ENCODE measurements at places on chromosomes 3 and 15. TPM values are rescaled to one million over a fixed set of nuclear protein-coding genes. Genes with fewer than 3 reads are reported as not detected.

The MYL3 gene
- total RNA-seq: 6,841 TPM

The SCN11A gene
- total RNA-seq: 0.08 TPM

DNA sequence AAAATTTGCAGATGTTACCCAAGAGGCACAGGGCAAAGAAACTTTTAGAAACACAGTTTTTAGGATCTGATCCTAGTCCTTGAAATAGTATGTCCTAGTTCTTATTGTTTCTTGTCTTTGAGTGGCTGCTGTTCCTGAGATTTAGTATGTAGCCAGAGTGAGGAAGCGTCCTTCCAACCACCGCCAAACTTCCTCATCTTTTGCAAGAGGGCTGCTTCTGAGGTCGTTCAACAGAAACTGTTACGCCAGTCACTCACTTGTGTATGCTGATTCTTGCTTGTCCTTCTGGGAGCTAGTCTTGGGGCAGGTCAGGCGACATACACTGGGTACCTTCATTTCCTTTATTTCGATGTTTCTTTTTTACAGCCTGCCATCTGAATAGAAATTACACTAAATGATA lies 577.3 kb upstream of the ZNF717 start:
- no peak overlapping the region for H3K27ac ChIP-seq
- H3K36me3 ChIP-seq: no peaks in the 10 kb centered on the region
- H3K27me3 ChIP-seq: no peaks in the 10 kb centered on the region
- H3K4me1 ChIP-seq: no peaks in the 10 kb centered on the region
- H3K4me3 ChIP-seq: no peak overlapping the region
- no peak for DNase-seq

GRCh38 chr3:37985637-37986320 lies 4.8 kb upstream of the VILL start:
- no peak overlapping the region for H3K4me3 ChIP-seq
- no peaks in the 10 kb centered on the region for H3K4me1 ChIP-seq
- peaks cover 23% of the 10 kb centered on the region for H3K36me3 ChIP-seq
- no peak for DNase-seq
- no peaks in the 10 kb centered on the region for H3K27me3 ChIP-seq

DNA sequence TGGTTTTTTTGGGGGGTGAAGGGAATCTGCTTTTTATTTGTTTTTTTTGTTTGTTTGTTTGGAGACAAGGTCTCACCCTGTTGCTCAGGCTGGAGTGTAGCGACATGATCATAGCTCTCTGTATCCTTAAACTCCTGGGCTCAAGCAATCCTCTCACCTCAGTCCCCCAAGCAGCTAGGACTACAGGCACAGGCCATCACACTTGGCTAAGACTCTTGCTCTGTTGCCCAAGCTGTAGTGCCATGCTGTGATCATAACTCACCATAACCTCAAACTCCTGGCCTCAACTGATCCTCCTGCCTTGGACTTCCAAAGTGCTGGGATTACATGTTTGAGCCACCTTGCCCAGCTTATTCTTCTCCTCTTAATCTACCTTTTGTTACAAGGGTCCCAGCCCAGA lies 31.8 kb downstream of the GPR176 start:
- no peaks in the 10 kb centered on the region for H3K27me3 ChIP-seq
- no peak overlapping the region for H3K27ac ChIP-seq
- no peak for DNase-seq
- no peaks in the 10 kb centered on the region for H3K36me3 ChIP-seq
- H3K4me1 ChIP-seq: no peaks in the 10 kb centered on the region
